Naive B cell (primary cell): ENCODE measurements at places on chromosomes 13 and 19. TPM values are rescaled to one million over a fixed set of nuclear protein-coding genes. Genes with fewer than 3 reads are reported as not detected.

The TMEM221 gene
- polyA plus RNA-seq, result not detected

The KIR2DL4 gene
- not detected for polyA plus RNA-seq

The ADGRE3 gene
- polyA plus RNA-seq, result 0.17 TPM

The C13orf46 gene
- 0.19 TPM for polyA plus RNA-seq

The ATP11A gene
- 12.2 TPM for polyA plus RNA-seq

The CD209 gene
- polyA plus RNA-seq, result not detected

The ADM5 gene
- 0.19 TPM for polyA plus RNA-seq

The DPF1 gene
- 0.20 TPM for polyA plus RNA-seq

The ICAM5 gene
- polyA plus RNA-seq, result not detected

The LILRA6 gene
- 1.5 TPM for polyA plus RNA-seq

The IRGC gene
- not detected for polyA plus RNA-seq

The SMIM17 gene
- not detected for polyA plus RNA-seq

The HIPK4 gene
- polyA plus RNA-seq, result not detected

The PTPRS gene
- polyA plus RNA-seq, result 1.3 TPM

The ZNF625 gene
- 0.47 TPM for polyA plus RNA-seq

The CDC42EP5 gene
- polyA plus RNA-seq, result not detected

The CEACAM1 gene
- not detected for polyA plus RNA-seq

The KLK12 gene
- not detected for polyA plus RNA-seq

The SHISA7 gene
- not detected for polyA plus RNA-seq

The NLRP5 gene
- not detected for polyA plus RNA-seq

The CALR3 gene
- polyA plus RNA-seq, result not detected

The GRIN3B gene
- polyA plus RNA-seq, result not detected

The RPS28 gene
- 2,281 TPM for polyA plus RNA-seq

The SIGLEC11 gene
- not detected for polyA plus RNA-seq

The CYP2F1 gene
- polyA plus RNA-seq, result not detected

The FFAR1 gene
- polyA plus RNA-seq, result 0.89 TPM

The NKPD1 gene
- polyA plus RNA-seq, result not detected

The SLC27A5 gene
- polyA plus RNA-seq, result 17.8 TPM

The RHPN2 gene
- 5.8 TPM for polyA plus RNA-seq

The SBNO2 gene
- polyA plus RNA-seq, result 0.78 TPM

The LILRA1 gene
- 1.4 TPM for polyA plus RNA-seq

The WDR88 gene
- polyA plus RNA-seq, result not detected

The C19orf85 gene
- polyA plus RNA-seq, result not detected

The MYCBP2 gene
- 54.2 TPM for polyA plus RNA-seq

The IZUMO1 gene
- not detected for polyA plus RNA-seq

The SULT2A1 gene
- polyA plus RNA-seq, result not detected

The INAFM1 gene
- polyA plus RNA-seq, result 5.9 TPM

The BABAM1 gene
- polyA plus RNA-seq, result 108 TPM

The RABAC1 gene
- polyA plus RNA-seq, result 235 TPM

The SULT2B1 gene
- not detected for polyA plus RNA-seq

The FBXL12 gene
- polyA plus RNA-seq, result 13.6 TPM

The CLDN10 gene
- polyA plus RNA-seq, result not detected

The ZNF175 gene
- 4.1 TPM for polyA plus RNA-seq

The GNA15 gene
- 0.53 TPM for polyA plus RNA-seq

The SLC25A41 gene
- not detected for polyA plus RNA-seq

The TMEM150B gene
- polyA plus RNA-seq, result not detected

The KANK3 gene
- polyA plus RNA-seq, result 0.23 TPM

The SELENOV gene
- polyA plus RNA-seq, result not detected

The PVR gene
- polyA plus RNA-seq, result not detected

The TMEM238 gene
- polyA plus RNA-seq, result not detected

The DMKN gene
- polyA plus RNA-seq, result not detected

The GAS6 gene
- 0.53 TPM for polyA plus RNA-seq

The UNC13A gene
- polyA plus RNA-seq, result not detected

The MAST1 gene
- polyA plus RNA-seq, result 2.5 TPM

The NLRP7 gene
- not detected for polyA plus RNA-seq

The FFAR2 gene
- not detected for polyA plus RNA-seq

The CAMSAP3 gene
- not detected for polyA plus RNA-seq

The BAX gene
- 74.4 TPM for polyA plus RNA-seq
